ENCODE measurements at places on chromosomes 5 and 9. TPM values are rescaled to one million over a fixed set of nuclear protein-coding genes. Genes with fewer than 3 reads are reported as not detected.

GRCh38 chr9:68750255-68750654, 45.2 kb downstream of the PIP5K1B start:
- no peak for DNase-seq

- peak; percentile 4 for DNase-seq
Observed at GRCh38 chr9:137879566-137880150, 2.1 kb downstream of the CACNA1B start.

DNA sequence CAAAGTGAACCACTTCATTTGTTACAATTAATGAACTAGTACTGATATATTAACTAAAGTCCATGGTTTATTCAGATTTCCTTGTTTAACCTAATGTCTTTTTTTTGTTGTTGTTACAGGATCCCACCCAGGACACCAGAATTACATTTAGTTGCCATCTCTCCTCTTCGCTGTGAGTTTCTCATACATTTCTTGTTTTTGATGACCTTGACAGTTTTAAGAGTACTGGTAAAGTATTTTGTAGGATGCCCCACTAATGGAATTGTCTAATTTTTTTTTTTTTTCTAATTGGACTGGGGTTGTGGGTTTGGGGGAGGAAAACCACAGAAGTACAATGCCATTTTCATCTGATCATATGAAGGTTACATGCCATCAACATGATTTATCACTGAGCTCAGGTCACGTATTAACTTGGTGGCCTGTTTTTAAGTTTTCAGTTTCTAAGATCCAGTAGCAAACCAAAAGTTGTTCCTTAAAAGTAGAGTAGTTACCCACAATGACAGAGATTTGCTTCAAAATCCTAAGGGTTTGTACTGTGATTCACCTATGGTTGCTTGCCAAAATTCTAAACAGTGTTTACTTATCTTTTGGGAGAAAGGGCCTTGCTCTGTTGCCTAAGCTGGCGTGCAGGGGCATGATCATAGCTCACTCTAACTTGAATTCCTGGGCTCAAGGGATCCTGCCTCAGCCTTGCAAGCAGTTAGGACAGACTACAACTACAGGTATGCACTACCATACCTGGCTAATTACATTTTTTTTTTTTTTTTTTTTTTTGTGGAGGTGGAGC, 4.5 kb upstream of the OTULIN start:
- peak; percentile 83 for DNase-seq

Gene SNCAIP
- 0.39 TPM for total RNA-seq

Gene SPINK6
- not detected for total RNA-seq

DNA sequence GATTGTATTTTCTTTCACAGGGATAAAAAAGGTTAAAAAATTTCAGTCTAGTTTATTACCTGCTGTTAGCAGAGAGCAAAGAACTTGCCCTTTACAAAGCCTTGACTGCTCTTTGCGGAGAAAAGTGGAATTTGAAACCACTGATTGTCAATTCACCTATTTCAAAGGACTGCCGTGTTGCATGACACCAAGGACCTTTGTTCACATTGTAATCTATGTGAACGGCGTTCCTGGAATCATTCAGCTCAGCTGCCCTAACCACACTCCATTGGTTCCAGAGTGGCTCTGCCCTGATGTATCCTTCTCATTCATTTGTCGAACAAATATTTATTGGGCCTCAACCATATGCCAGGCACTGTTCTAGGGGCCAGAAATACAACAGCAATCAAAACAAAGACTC, 377.5 kb upstream of the RFX3 start:
- no peak for DNase-seq

- DNase-seq = no peak
Observed at GRCh38 chr5:56176871-56177533, 56.1 kb downstream of the ANKRD55 start.

Measured in M059J (cell line).